HT1080 (cell line): ENCODE measurements at places on chromosomes 12 and 14. TPM values are rescaled to one million over a fixed set of nuclear protein-coding genes. Genes with fewer than 3 reads are reported as not detected.

The WNT1 gene
- total RNA-seq = not detected in 2 replicates

The TOMM20L gene
- total RNA-seq = not detected in 2 replicates

The GPR137C gene
- total RNA-seq = 0.16 and 0.20 TPM in 2 replicates

The PLXNC1 gene
- total RNA-seq = 0.57 and 0.66 TPM in 2 replicates

The GARIN6 gene
- total RNA-seq = not detected in 2 replicates

The LRP1-AS gene
- total RNA-seq = not detected in 2 replicates

The PALS1 gene
- total RNA-seq = 24.4 and 26.2 TPM in 2 replicates

The GLIPR1L1 gene
- total RNA-seq = not detected in 2 replicates

The TAS2R46 gene
- total RNA-seq = not detected in 2 replicates
